ENCODE measurements at places on chromosomes 5 and 9.

DNA sequence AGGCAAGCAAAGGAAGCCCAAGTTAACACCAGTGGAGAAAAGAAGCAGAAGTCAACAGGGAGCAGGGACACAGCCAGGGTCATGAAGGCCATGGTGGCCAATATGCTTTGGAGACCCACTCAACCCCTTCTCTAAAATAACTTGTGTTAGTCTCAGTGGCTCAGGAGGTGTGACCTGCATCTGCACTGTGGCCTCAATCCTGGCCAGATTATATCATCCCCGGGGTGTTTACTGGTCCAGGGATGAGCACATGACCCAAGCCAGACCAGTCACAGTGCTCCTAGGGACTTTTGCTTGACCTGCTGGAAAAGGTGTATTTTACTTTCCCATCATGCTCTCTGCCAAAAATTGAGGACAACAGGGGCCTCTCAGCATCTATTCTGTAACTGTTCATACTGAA is 105.2 kb downstream of the DPYSL3 start:
- no peak for DNase-seq

DNA sequence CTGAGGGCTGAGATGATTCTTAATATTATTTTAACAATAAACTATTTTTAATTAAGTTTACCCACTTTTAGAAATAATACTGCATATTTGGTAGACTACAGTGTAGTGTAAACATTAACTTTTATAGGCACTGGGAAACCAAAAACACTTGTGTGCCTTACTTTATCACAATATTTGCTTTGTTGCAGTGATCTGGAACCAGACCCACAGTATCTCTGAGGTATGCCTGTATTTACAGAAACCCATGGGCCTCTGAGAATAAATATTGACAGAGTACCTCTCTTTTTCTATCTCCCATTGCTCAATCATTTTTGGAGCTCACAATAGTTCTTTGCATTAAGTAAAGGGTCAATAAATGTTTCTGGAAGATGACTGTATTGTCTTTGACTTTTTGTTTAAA is 73.3 kb downstream of the SLCO4C1 start:
- DNase-seq: no peak

DNA sequence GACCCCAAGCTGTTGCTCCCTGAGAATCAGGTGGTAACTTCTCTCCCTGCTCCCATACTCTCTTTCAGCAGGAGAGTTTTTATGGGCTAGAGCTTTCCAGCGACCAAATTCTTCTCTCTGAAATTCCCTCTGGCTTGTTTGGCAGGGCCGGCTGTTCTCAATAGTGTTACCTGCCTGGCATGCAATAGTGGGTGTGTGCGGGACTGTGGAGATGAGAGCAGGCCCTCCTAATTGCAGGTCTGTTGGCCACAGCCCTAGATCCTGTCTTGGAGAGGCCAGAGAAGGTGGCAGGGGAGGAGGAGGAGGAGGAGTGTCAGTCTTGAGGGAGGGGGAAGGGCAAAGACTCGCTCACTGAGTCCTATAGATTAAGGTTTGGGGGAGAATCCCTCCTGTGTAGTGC is 29.5 kb downstream of the AQP7 start:
- no peak for DNase-seq

DNA sequence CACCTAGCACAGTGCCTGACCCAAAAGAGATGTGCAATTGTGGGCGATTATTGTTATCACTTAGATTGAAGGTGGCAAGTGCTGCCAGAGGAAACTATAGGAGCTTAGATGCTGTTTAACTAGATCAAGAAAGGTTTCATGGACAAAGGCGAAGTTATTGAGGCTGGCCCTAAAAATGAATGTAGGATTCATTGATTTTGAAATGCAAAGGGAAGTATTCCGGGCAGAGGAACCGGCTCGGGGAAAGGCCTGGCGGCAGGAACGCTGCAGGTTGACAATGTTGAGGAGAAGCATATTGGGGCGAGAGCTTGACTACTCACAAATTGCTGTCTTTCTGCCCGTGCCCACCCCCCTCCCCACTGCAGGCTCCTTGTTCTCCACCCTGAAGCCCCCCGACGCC is 37.4 kb upstream of the TTC1 start:
- no peak for DNase-seq

GRCh38 chr9:18056993-18057369 is 417.0 kb upstream of the ADAMTSL1 start:
- peak; percentile 10 for DNase-seq

DNA sequence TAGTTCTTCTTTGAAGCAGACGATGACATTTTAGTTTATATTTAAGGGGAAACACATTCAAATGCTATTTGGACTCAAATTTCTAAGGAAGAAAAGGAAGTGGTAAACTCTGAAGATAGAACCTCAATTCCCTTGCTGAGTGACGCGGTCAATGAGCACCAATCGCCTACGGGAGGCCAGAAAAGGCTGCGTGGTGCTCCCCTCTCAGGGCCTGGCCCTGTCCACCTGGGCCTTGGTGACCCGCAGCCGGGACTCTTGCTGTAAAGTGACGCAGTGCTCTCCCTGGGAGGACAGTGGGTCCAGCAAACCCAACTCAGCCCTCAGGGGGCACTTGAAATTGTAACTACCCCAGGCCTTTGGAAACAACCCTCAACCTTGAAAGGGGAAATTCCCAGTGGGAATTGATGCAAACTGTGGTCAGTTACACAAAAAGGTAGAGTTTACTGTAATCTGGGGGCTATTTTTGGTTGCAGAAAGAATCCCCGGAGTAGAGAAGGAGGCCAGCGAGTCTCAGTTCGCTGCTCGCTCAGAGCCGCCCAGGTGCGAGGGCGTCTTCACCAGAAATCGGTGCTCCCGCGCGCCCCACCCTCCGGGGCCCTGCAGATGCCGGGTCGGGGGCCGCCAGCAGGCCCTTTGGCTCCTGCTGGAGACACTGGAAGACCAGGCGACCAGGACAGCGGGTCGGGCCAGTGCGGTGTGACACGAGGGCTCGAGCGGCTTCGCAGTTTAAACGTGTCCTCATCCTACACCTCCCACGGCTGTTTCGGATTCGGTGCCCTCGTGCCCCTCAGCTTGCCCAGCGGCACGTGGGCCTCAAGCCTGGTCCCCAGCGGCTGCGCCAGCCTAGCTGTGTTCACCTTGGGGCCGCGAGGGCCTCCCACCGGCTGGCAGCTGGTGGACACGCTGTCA is 1.4 kb upstream of the ANKRD33B start:
- DNase-seq: no peak

DNA sequence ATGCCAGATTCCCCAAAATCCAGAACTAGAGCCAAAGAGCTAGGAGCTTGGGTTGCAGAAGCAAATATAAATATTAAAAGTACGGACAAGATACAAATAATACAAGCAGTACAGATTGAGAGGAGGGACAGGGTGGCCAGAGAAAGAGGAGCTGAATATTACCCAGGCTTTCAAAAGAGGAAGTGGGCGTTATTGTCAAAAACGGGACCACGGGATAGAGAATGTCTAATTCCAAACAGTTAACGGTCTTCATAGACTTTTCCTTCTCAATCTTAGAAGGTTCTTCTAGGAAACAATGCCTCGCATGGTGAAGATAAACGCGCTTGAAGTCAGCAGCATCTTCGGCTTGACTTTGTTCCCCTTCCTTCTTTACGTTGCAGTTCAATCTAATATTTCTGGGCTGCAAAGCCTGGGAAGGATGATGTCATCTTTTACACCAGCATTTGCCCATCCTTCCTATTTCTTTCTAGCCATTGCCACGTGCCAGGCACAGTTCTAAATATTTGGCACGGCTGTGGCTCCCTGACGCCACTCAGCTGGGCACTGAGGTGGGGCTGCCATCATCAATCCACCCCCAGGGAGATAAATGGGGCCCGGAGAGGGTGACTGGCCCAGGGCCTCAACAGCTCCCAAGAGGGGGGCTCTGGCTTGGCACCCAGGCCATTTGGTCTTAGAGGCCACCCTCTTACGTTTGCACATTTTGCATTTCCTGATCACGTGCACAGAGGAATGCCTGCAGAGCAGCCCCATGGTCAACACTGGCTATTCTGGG is 16.3 kb upstream of the OLFM1 start:
- DNase-seq: no peak

DNA sequence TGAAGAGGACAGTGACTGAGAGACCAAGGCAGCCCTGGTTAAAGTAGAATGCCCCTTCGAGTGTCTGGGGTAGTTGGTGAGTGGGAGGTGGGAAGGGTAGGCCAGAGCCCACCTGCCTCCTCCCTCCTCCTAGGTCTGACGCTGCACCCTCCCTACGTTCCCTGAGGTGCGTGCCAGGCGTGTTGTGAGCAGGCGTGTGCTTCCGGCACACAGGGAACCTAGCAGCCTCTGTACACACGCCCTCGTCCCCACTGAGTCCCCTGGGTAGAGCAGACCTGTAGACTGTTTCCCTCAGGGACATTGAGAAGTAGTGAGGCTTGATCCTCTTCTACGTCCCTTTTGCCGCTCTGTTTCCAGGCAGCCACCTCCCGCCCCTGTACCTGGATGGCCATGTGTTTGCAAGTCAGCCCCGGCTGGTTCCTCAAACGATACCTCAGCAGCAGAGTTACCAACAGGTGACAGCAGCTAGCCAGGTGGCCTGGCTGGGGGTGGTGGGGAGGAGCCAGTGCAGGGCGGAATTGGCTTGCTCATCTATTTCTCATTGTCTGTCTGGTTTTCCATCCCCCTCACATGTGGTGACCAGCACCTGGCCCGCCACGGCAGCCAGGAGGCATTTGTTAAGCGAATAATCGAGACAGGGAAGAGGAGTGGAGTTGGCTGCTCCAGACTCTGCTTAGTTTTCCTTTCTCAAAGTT is 16.8 kb upstream of the POMT1 start:
- no peak for DNase-seq

DNA sequence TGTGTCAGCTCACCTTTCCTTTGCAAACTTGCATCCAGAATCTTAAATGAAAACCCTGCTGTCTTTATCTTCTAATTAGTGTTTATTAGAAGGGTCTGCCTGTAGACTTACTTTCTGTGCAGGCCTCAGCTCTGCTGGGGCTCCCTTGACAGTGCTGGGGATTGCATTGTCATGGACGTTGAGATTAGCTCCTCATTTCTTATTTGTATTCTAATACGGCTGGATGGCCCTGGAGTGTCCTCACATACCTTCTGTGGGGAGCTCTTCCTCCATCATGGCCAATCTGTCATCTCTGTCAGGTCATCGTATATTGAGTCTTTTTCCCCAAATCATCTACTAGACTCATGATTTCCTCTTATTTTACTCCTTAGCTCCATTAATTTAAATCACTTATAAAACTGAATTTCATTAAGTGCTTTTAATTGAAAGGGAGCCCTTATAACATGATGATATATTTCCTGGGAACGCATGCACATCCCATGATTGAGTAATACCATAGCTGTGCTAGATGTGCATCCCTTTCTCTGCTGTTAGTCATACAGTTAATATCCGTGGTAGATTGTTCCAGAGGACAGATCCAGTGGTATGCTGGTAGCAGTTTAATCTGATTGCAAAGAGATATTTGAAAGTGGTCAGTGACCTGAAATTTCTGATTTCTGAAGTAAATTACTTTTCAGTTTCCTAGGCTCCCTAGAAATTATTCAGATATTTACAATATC is 61.6 kb downstream of the ICE1 start:
- DNase-seq: no peak

DNA sequence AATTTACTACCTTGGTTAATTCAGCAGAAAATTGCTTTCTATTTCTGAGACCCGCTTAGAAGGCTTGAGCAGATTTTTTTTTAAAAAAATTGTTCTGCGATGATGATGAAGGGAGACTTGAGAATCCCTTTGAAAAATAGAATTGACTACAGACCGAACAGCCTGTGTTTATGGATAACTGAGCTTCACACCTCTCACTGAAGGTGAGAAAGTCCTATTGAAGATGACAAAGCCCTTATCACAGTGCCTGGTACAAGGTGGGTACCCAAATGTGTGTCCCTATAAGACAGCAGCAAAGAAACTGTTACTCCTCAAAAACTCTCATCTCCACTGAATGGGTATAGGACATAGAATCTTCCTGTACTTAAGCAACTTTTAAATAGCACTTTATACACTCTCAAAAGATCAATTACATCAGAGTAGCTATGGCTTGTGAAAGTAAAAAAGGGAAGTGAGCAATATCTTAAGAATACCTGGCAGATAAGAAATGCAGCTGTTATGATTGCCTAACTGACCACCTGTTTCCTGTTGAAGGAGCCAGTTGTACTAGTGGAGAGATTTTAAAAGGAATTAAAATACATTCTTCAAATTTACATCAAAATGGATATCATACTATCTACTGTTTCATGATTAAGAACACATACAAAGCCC is 419.7 kb downstream of the CHSY3 start:
- peak; percentile 8 for DNase-seq

DNA sequence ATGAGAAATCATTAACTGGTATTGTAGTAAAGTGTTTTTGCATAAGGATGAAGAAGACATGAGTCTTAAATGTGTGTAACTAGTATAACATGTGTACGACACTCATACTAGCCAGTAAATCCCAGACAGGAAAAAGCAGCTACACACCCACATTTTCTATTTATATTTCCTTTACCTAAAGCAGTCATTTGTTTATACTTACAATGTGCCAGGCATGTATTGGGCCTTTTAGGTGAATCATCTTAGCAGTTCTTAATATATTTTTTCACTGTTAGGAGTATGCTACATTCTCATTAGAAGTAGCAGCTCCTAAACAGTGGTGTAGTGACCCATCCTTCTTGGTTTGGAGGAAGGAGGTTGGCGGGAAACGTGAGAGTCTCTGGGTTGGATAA is 55.8 kb upstream of the TMC1 start:
- no peak for DNase-seq

- no peak for DNase-seq
Observed at GRCh38 chr9:16058131-16058549, 505.3 kb downstream of the CCDC171 start.

DNA sequence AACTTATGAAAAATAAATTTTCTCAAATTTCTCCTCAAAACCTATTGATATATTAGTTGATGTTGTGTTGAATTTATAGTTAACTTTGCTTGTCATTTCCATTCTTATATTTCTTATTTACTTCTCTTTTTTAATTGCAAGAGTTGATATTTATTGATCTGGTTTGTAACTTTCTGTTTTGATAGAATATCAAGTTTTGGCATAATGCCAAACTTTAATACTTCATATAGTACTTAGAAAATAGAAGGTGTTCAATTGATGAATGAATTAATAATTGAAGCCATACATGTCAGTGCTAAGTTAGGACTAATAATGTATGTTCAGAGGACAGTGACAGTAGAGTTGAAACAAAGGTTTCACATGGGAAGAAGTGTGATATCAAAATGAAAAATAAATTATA is 27.9 kb downstream of the ERCC6L2 start:
- DNase-seq: no peak

DNA sequence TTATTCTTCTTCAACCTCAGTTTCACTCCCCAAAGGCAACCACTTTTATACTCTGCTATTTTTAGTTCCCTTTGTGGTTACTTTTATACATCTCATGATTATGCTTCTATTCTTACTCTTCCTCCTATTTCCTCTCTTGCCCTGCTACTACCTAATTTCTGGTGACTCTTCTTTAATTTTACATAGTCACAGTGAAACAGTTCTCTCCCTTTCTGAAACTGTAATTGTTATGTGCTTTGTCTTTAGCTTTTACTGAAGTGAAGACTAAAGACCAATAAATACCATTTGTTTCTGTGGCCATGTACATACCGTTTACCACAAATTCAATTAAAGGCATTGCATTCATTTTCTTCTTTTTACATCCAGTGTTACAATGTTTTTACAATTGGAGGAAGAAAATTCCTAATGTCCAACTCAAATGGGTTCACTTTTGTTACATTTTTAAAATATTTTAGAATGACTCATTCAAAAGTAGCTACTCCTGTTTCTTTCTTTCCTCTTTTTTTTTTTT is 410.6 kb downstream of the PSAT1 start:
- DNase-seq: no peak
